NCI-H1436 (cell line): ENCODE measurements at places on chromosomes 2 and 18.

- peak; percentile 42 for DNase-seq
Observed at GRCh38 chr2:25251422-25252273, 83.3 kb upstream of the POMC start.

DNA sequence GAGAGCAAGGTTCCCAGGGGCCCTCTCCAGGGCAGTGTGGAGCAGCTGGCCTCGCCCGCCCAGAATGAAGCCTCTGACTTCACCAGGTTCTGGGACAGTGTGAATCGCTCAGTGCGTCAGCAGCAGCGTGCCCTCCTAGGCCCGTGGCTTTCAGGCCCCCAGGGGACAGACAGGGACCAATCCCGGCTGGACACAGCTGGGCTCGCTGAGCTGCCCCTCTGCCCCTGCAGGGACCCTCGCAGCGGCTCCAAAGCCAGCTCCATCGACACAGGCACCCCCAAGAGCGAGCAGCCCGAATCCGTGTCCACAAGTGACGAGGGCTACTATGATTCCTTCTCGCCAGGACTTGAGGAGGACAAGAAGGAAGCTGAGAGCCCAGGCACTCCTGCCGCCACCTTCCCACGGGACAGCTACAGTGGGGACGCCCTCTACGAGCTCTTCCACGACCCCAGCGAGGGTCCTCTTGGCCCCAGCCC lies 7.6 kb downstream of the AMER3 start:
- no peak for DNase-seq

- peak; percentile 29 for DNase-seq
Observed at GRCh38 chr2:86764661-86765309, 25.9 kb downstream of the CD8A start.

DNA sequence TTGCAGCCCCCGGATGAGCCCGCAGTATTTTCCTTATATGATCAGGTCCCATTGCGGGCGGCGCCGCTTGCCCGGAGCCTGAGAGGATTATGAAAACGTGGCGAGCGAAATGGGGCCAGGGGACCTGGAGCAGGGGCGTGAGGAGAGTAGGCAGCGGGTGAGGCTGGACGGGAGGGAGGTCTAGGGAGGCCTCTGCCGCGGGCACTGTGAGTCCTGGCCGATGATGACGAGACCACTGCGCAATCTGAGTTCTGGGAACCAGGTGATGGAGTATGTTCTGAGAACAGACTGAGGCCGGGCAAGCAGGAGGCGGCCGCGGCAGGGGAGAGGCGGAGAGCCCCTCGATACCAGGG lies 790 bp upstream of the ACAA2 start:
- peak; percentile 36 for DNase-seq

GRCh38 chr2:8395718-8396117 lies 286.1 kb upstream of the ID2 start:
- DNase-seq, result no peak

- peak; percentile 41 for DNase-seq
Observed at GRCh38 chr2:165193178-165193777, 10.6 kb downstream of the SCN3A start.

GRCh38 chr2:222504719-222505118 lies 80.4 kb downstream of the SGPP2 start:
- no peak for DNase-seq

DNA sequence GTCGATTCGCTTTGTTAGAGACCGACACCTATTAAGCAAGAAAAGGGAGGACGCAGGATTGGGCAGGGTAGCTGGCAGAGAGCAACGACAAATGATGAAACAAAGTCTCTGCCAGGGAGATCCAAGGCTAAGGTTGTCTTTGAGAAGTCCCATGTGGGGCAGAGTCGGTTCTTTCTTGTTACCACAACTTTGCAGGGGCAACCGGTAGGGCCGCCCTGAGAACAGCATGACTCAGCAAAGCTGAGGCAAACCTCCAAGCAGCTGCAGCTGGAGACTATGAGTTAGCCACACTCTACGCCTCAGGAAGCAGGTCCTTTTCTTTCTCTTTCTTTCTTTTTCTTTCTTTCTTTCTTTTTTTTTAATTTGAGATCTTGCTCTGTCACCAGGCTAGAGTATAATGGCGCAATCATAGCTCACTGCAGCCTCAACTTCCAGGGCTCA lies 452.3 kb upstream of the ID2 start:
- no peak for DNase-seq

GRCh38 chr2:28322981-28323396 lies 69.7 kb upstream of the FOSL2 start:
- DNase-seq, result no peak

DNA sequence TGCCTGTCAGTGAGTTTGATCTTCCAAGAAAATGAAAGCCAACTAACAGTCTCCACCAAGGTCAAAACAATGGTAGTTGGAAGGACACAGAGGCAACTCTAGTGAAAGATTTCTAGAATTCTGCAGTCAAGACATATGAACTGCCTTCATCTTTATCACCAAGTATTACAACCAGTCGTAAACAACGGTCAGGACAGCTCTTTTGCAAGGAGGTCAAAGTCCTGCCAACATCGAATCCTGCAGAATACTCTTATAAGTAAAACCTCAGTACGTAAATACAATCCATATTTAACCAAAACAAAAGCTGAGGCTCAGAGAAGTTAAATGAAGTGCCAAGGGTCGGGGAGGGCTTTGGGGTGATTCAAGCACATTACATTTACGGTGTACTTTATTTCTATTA lies 3.1 kb downstream of the FEZ2 start:
- DNase-seq, result no peak

GRCh38 chr18:12092398-12093229 lies 1.0 kb upstream of the ANKRD62 start:
- DNase-seq, result no peak

- no peak for DNase-seq
Observed at GRCh38 chr2:217146956-217147355, 287.1 kb upstream of the TNP1 start.
